Naive thymus-derived CD8-positive, alpha-beta T cell (primary cell): ENCODE measurements at places on chromosomes 7 and 10.

- DNase-seq = no peak
Observed at GRCh38 chr7:150731916-150732315, 5.3 kb upstream of the GIMAP5 start.

GRCh38 chr10:24821986-24822385 is 98.3 kb upstream of the ARHGAP21 start:
- DNase-seq = no peak

- DNase-seq = no peak
Observed at GRCh38 chr10:102246261-102246660, 929 bp downstream of the GBF1 start.

DNA sequence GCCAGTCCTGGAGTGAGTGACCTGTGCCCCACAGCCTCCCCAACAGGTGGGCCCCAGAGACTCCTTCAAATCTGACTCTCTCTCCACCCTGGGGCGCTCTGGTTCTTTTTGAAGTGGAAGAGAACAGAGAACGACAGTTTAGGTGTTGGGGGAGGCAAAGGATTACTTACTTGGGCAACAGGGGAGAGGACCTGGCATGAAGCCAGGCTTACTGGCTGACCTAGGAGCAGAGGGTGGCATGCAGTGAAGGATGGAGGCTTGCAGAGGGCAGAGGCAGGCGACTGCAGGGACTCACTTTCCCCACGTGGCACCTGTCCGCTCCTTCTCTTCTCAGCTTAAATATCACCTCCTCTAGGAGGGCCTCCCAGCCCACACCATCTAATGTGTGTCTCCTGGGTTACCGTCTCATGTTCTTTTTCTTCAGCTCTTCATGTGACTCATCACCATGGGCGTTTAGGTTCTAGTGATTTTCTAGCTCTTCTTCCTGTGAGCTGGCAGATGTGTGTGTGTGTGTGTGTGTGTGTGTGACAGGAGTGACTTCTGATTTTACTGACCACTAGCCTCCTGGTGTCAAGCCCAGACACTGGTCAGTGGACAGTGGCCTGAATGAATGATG is 15.5 kb downstream of the LZTS2 start:
- no peak for DNase-seq

- no peak for DNase-seq
Observed at GRCh38 chr7:157514306-157514705, 177.5 kb downstream of the DNAJB6 start.

DNA sequence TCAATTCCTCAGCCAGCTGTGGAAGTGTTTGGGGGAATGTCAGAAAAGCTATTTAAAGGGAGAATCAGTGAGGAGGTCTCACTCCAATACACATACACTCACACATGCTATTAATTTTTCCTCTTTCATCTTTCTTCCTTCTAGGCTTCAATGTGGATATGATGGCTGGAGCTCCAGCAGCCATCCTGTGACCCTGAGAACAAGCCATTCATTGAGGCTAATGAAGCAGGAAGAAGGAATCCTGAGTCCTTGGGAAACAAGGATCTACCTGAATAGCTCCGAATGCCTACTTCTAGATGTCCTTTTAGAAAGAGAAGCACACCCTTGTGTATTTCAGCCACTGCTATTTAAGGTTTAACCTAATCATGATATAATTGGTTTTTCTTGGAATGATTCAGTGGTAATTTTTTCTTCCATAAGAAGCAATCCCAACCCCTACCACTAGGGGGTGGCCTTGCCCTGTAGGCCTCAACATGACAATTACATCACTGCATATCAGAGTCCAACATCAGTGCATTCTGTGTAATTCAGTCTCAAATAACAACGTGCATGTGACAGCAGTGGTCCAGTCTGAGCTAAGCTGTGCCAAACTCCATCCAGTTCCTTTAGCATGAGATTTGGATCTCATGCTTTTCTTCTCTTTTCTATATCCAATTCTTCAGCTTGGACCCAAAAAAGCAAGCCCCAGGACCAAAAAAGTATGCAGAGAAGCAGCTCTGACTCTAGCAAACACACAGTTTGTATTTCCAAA is 85.3 kb upstream of the ANKRD1 start:
- peak; percentile 79 for DNase-seq

DNA sequence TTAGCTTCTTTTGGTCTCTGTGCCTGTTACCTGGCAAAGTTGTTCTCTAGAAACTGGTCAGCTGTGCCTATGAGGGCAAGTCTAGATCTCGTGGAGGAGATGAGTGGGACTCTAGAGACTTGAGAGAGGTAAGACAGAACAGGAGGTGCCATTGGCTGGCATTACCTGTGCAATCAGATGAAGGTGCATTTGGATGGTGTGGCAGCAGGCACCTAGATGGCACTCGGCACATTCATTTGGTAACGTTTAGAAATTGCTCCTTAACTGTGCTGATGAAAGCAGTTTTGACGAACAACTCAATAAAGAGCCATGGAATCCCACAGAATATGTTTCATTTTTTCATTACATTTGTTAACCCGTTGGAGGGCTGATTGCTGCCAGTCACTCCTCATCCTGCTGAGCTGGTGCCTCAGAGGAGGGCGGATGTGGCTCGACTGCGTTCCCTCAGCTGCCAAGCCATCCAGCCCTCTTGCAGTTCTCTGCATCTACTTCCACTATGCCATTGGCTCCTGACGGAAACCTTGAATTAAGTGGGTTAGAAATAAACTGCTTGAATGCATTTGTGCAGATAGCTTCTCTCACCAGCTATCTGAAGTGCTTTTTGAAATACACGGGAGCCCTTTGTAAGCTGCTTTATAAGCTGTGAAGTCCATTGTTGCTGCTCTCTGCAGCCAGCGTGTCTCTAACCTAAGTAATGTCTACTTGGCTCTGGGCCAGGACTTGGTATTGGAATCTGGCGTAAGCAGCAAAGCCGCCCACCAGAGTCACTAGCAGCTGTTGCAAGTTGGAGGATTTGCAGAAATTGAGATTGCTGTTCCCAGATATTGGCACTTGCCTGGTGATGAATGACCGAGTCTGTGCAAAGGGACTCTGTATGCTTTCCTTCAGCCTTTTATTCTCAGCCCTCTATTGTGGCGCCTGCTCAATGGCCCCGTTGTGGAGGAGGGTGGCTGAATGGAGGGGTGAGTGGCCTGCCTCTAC is 87.4 kb downstream of the LRRC4 start:
- DNase-seq = no peak

DNA sequence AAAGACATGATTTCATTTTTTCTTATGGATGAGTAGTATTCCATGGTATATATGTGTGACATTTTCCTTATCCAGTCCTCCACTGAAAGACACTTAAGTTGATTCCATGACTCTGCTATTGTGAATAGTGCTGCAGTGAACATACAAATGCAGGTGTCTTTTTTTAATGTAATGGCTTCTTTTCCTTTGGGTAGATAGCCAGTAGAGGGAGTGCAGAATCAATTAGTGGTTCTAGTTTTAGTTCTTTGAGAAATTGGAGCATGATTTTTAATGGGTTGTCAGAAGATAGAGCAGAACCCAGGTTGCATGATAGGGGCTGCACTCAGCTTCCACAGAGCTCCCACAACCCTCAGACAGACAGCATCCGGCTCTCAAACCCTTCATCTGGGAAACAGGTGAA is 152.9 kb upstream of the PLXDC2 start:
- DNase-seq = no peak

GRCh38 chr7:134315679-134316538 is 821 bp downstream of the SLC35B4 start:
- no peak for DNase-seq

DNA sequence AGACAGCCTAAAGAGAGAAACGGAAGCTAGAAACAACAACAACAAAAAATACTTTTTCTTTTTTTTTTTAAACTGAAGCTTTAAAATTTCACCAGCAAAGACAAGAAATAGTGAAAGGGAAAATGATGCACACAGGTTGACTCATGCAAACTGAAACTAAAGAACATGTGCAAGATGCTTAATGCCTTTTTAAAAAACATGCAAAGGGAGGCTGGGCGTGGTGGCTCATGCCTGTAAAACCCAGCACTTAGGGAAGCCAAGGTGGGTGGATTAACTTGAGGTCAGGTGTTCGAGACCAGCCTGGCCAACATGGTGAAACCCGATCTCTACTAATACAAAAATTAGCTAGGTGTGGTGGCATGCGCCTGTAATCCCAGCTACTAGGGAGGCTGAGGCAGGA is 15.1 kb upstream of the CUBN start:
- no peak for DNase-seq

DNA sequence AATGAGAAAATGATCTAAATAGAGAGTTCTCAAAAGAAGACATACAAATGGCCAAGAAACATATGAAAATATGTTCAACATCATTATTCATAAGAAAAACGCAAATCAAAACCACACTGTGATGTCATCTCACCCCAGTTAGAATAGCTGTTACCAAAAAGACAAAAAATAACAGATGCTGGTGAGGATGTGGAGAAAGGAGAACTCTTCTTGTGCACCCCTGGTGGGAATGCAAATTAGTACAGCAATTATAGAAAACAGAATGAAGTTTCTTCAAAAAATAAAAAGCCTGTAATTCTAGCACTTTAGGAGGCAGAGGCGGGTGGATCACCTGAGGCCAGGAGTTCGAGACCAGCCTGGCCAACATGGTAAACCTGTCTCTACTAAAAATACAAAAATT is 199.3 kb downstream of the PARD3 start:
- DNase-seq = no peak

DNA sequence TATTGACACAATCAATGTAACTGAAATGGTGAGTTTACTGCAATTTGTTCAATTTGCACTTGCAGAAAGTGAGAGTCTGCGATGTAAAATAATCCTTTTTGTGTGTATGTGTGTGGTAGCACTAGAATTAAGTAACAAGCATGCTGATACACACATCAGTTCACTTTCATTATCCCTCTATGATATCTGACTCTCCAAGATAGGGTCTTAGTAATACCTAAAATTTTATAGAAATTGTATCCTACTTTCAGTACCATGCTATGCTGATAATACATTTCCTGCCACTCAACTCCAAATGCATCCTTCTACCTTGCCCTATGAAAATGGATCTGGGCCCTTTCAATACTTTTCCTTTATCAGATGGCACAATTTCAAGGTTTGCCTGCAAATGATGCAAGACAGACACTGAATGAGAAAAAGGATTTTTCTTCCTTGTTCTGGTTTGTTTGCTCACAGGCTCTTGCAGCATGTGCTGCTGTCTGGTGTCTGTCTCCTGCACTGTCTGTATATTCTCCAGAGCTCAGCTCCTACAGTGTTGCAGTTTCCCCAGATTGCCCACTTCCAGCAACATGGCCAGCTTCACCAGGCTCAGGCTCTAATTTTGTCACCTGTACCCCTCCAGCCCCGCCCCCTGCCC is 297.9 kb upstream of the HGF start:
- DNase-seq = no peak
